ENCODE measurements at places on chromosomes 12 and 14.

GRCh38 chr14:74302634-74303569, at the start of gene ABCD4:
TSS of gene ABCD4 (minus strand) at chr14:74302934. CDS start at chr14:74302912, 22 bp downstream.
- peak; percentile 90 for DNase-seq

- no peak for DNase-seq
These were observed 208.1 kb downstream of the CPNE8 start for GRCh38 chr12:38697289-38697688.

- DNase-seq: no peak
These were observed 15.7 kb downstream of the CSRP2 start for GRCh38 chr12:76863005-76863670.

DNA sequence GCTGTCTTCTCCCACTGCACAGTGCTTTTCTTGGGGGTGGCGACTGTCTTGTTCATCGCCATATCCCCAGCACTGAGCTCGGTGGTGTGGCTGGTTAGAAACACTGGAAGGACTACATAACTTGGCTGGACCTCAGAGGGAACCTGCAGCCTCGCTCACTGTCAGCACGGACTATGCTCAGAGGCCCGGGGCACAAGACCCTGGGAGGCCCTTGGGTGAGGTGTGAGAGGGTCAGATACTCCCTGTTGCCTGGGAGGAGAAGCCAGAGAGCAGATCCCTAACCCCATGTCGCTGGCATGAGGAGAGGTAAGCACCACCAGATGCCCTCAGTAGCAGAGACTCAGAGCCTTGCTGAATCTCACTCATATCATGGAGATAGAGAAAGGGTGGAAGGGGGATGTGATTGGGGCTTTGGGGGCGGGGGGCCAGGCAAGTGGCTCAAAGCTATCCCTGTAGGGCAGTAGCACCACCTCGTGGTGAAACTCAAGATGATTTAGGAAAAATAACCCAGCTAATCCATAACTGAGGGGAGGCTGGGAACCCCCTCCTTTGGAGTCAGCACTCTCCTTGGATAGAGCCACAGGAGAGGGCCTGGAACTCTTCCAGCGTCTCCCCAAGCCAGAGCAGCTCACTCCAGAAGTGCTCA, 18.7 kb upstream of the HDAC7 start:
- DNase-seq: no peak

- no peak for DNase-seq
These were observed 22.0 kb upstream of the DRAM1 start for GRCh38 chr12:101855364-101855884.

DNA sequence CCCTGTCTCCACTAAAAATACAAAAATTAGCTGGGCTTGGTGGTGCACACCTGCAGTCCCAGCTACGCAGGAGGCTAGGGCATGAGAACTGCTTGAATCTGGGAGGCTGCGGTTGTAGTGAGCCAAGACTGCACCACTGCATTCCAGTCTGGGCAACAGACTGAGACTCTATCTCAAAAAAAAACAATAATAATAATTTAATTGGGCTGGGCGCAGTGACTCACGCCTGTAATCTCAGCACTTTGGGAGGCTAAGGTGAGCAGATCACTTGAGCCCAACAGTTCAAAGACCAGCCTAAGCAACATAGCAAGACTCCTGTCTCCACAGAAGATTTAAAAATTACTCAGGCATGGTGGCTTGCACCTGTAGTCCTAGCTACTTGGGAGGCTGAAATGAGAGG, 26.7 kb downstream of the CBX5 start:
- DNase-seq: no peak

GRCh38 chr14:100246809-100247428, 8.0 kb downstream of the YY1 start:
- no peak for DNase-seq

DNA sequence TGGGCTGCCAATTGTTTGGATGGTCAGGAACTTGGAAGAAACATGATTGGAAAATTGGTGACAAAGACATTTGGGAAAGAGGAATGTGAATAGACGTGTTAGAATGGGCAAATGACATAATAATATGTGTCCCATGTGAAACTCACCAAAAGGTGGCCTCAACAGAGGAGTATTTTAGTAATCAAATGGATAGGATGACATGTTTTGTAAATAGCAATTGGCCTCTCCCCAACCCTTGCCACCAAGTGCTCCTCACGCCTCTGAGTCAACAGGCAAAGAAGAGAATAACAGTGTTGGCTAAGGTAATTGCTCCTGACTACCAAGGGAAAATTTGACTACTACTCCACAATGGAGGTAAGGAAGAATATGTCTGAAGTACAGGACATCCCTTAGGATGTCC, 81.4 kb downstream of the ATXN7L3B start:
- no peak for DNase-seq

DNA sequence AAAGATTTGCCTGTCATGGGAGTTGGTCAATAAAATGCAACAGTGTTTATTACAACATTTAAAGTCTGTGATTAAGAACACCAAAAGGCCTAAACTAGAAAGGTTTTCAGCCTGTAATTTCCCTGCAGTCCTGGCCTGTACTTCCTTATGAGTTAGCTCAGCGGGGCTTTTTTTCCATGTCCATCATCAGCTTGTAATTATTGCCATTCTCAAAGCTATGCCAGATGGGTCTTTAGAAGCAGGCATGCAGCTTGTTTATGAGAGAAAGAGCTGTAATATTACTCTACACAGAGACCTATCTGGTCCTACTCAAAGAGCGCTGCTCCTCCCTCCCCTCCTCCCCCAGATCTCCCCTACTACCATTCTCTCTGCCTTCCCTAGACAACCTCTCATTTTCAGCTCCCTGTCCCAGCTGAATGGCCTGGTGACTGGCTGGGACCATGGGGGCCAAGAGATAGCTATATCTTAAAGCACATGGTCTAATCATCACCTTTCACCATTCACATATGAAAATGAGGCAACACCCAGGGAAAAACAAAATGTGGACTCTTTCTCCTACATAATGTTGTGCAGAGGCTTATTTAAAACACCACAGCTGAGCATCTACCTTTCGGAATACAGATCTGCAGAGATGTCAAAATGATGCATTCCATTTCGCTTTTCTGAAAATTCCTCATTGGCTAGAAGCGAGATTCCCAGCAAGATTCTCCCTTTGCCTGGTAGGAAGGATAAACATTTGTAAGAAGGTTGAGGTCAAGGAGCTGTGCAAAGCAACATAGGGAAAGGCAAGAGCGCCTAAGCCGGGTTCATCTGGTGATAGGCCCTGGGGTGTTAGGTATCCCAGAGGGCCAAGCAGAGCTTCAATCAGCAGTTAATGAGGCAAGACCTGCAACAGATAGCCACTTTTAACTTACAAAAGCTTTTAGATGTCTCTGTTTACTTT, 209.7 kb upstream of the CDKN3 start:
- no peak for DNase-seq

All from HL-60 (cell line).